Neural cell (in vitro differentiated cells): ENCODE measurements at places on chromosomes 5 and 9. TPM values are rescaled to one million over a fixed set of nuclear protein-coding genes. Genes with fewer than 3 reads are reported as not detected.

Gene DNLZ
- polyA plus RNA-seq: 23.6 and 36.6 TPM in 2 replicates

Gene RECK
- 6.9 and 10.2 TPM in 2 replicates for polyA plus RNA-seq

Gene OTP
- not detected in 2 replicates for polyA plus RNA-seq

Gene MARCOL
- not detected in 2 replicates for polyA plus RNA-seq

Gene TNC
- polyA plus RNA-seq: 0.52 and 2.1 TPM in 2 replicates

Gene AP3S1
- 157 and 207 TPM in 2 replicates for polyA plus RNA-seq
